Esophagus mucosa (tissue), 1 donor: ENCODE measurements at places on chromosomes 3 and 15. TPM values are rescaled to one million over a fixed set of nuclear protein-coding genes. Genes with fewer than 3 reads are reported as not detected.

MTMR10 gene
- total RNA-seq: 19.1 TPM

CISH gene
- total RNA-seq: 4.8 TPM

DNA sequence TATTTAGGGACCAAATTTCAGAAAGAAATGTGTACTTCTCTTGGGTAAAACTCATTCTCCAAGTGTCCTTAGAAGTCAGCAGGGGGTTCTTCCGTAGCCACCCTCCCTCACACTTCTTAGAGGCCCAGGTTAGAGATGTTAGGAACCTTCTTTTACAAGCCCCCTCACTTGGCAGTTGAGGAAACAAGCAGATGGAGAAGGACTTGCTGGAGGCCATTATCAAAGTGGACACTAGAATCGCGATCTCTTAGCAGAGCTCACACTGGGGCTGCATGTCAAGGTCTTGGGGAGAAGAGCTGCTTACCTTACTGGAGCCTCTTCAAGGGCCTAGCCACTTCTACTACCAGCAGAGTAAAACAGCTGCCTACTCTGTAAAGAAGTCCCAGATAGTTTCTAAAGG, 69.4 kb upstream of the POLG start:
- ATAC-seq: no peak

STARD9 gene
- 1.2 TPM for total RNA-seq
